Mammary microvascular endothelial cell (primary cell): ENCODE measurements at places on chromosomes 16 and 17. TPM values are rescaled to one million over a fixed set of nuclear protein-coding genes. Genes with fewer than 3 reads are reported as not detected.

PPP1R1B gene
- total RNA-seq, result not detected in 2 replicates

ITFG1 gene
- total RNA-seq, result 25.1 and 29.5 TPM in 2 replicates

LPO gene
- not detected in 2 replicates for total RNA-seq

DHODH gene
- 7.4 and 8.2 TPM in 2 replicates for total RNA-seq

TBC1D3H gene
- total RNA-seq, result not detected in 2 replicates

CLEC19A gene
- total RNA-seq, result not detected in 2 replicates

CPHXL2 gene
- not detected in 2 replicates for total RNA-seq

RPH3AL gene
- total RNA-seq, result 7.9 and 11.9 TPM in 2 replicates

OR1A1 gene
- total RNA-seq, result not detected in 2 replicates

KRTAP16-1 gene
- total RNA-seq, result not detected in 2 replicates
